ENCODE measurements at places on chromosomes 5 and 9.

- ATAC-seq: no peak
These were observed 162.2 kb downstream of the TTLL11 start for GRCh38 chr9:121930956-121931355.

GRCh38 chr5:181281984-181282316, 21.0 kb upstream of the TRIM52 start:
- no peak for ATAC-seq

DNA sequence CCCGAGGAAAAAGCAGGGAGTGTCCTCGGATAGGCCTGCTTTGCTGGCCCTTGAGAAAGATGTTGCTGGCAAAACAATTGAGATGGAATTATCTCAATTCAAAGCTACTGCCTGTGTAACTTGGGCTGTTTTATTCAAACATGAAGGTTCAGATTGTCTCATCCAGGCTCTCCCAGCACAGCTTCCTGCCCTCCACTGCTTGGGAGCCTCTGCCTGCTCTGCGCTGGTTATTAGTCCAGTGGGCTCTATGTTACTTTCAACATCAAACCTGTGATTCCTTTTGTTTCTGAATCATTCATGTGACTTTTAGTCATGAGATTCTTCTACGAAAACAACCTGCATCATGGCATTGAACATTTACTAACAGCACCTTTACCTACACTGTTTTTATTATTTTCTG, 123.2 kb downstream of the SNCAIP start:
- ATAC-seq: no peak

- no peak for ATAC-seq
These were observed 18.9 kb downstream of the TCF7 start for GRCh38 chr5:134133188-134133994.

DNA sequence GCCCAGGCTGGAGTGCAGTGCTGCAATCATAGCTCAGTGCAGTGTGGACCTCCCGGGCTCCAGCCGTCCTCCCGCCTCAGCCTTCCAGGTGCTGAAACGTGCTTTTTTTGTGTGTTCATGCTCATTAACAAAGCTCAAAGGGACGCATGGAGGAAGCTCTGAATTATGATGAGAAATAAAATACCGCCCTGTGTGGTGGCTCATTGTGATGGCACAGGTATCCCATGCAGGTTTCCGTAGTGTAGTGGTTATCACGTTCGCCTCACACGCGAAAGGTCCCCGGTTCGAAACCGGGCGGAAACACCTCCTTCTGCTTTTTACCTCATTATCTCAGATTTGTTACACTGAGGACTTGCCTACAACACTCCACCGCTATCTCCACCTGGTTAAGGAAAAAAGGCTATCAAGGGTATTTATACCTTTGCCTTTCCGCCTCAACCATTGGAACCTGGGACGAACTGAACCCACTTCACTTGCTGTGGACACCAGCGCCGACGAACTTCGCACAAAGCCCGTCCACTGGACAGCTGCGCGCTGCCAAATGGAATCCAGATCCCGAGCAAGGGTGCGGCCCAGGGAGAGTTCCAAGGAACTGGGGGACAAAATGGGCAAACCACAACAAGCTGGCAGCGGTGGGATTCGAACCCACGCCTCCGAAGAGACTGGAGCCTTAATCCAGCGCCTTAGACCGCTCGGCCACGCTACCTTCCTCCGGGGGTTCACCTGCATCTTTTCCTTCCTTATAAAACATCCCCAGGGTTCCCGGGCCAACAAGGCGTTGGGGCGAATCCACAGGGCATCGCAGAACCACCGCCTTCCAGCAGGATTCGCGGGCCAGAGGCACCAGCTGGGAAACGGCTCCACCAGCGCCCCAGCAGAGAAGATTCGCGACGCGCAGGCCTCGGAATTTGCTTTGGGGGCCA, 26.3 kb downstream of the OR2V2 start:
- ATAC-seq: no peak

DNA sequence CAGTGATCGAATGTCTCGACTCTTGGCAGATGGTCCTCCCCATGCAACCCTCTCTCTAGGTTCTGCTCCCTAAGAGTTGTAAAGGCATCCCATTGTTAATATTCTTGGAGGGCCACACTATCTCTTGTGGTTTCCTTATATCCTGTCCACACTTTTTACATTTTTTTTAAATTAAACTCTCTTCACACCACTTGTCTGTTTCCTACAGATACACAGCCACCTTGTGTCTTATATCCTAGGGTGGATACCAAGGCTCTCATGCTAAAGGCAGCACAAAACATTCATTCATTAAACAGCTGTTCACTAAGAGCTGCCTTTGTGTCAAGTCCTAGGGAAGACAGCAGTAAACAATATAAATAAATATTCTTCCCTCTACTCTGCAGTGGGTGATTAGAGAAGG, 60.5 kb upstream of the SHISAL2B start:
- ATAC-seq: no peak

- no peak for ATAC-seq
These were observed 16.0 kb downstream of the TRAF1 start for GRCh38 chr9:120910643-120911042.

- ATAC-seq: no peak
These were observed 39.2 kb downstream of the FAXDC2 start for GRCh38 chr5:154811239-154811638.

Measured in gastroesophageal sphincter (tissue), 4 donors.